SK-MEL-5 (cell line): ENCODE measurements at places on chromosomes 7 and 10.
A peak's percentile ranks its signal among the peaks of the same experiment; 100 is the strongest.

- peak; percentile 12 for DNase-seq
Observed at GRCh38 chr10:79002336-79002735, 66.4 kb upstream of the ZMIZ1 start.

GRCh38 chr10:132570771-132571649, 33.4 kb downstream of the INPP5A start:
- DNase-seq = no peak

- DNase-seq = peak; percentile 88
Observed at GRCh38 chr7:32879460-32879859, 12.1 kb downstream of the KBTBD2 start.

DNA sequence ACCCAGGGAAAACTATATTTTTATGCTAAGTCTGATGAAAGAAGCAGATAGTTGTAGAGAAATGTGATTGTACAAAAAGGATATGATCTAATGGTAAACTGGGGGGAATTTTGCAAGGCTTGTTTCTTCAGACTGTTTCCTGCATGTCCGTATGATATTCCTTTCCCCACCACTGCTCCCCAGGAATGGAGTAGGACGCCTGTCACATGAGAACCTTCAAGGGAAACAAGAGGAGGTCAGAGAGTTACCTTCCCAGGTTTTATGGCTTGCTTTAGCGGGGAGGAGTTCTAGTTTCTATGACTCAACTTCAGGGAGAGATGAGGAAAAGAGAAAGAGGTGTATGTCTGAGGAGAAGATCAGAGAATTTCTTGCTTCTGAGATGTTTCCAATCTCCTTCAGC, 16.4 kb upstream of the ITPRID1 start:
- DNase-seq = no peak

DNA sequence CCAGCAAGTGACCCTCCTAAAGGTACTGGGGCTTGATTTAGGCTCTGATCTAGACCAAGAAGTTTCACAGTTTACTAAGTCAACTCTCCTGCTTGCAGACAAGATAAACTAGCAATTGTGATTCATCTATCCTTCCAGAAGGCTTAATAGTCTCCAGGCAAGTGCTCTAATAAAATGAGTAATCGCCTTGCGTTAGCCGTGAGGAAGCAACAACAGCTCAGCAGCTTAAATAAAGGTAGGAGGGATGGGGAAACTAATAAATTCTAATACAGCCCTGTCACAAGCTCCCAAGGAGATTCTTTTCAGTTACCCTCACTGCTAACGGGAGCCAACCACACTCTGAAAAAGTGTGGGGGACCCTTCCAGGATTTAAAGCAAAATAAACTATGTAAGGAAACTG, 48.4 kb downstream of the FRMD4A start:
- DNase-seq = no peak

GRCh38 chr7:7014827-7015595, 167.3 kb upstream of the C1GALT1 start:
- DNase-seq = no peak

GRCh38 chr7:21462081-21462480, 34.2 kb downstream of the SP4 start:
- no peak for DNase-seq

DNA sequence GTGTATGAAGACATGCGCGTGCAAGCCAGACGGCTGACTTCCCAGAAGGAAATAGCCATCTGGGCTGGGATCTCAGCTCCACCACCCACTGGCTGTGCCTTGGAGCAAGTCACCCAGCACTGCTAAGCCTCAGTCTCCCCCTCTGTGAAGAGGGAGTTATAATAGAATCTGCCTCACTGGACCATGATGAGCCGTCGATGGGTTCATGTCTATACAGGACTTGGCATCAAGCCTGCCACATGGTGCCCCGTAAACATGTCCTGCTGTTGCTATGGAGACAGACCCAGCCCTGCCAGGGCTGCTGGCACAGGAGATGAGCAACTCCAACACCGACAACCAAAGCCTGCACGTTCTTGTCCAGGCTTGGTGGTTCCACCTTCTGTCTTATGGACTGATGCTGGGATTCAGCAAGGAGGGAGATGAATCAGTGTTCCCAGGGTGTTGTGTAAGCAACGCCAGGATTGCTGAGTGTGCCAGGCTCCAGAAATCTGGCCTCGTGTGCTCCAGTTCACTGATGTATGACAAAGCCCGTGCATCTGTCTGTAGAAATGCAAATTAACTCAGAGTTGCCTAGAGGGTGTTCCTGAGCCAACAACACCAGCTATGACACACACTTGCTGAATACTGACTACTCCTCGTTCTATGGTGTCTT, 5.6 kb downstream of the GPR15LG start:
- DNase-seq = no peak

GRCh38 chr7:97007583-97007861, 2.2 kb downstream of the DLX6 start:
- no peak for DNase-seq

DNA sequence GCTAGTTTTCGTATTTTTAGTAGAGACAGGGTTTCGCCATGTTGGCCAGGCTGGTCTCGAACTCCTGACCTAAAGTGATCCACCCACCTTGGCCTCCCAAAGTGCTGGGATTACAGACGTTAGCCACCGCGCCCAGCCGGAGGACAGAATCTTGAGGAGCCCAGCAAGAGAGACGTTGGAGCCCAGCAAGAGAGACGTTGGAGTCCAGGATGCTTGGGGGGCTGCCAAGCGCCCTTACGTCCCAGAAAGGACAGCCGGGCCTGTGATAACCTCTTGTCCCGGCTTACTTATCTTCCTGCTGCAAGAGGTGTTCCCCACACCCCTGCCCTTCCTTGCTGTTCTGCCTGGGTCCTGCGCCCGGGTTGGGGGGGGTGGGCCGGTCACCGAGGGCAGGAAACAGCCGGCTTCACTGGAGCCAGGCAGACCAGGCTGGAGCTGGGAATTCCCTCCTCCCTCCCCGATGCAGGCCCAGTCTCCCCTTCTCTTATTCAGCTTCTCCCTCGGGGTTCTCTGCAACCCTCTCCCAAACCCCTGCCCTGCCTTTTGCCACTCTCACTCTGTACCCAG, 1.9 kb upstream of the EPHB4 start:
- DNase-seq = no peak

- DNase-seq = no peak
Observed at GRCh38 chr10:84291384-84291783, 37.0 kb upstream of the CCSER2 start.

GRCh38 chr10:131774681-131775085, 126.1 kb upstream of the PPP2R2D start:
- DNase-seq = no peak

DNA sequence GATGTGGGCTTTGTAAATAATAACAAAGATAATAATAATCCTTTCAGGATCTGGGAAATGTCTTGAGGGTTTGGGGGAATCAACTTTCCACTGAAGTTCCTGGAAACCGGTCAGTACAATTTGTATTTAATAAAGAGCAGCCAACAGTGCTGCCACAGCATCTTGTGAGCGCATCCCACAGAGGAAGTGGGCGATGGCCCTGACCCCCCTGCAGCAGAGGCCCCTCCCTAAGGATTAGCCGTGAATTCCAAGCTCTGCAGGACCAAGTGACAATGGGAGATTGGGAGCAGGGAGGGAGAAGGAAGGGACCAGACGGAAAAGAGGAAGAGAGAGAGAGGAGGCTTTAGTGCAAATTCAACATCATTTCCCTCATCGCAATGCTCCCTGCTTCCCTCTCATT, 349.2 kb downstream of the RNLS start:
- DNase-seq = no peak

DNA sequence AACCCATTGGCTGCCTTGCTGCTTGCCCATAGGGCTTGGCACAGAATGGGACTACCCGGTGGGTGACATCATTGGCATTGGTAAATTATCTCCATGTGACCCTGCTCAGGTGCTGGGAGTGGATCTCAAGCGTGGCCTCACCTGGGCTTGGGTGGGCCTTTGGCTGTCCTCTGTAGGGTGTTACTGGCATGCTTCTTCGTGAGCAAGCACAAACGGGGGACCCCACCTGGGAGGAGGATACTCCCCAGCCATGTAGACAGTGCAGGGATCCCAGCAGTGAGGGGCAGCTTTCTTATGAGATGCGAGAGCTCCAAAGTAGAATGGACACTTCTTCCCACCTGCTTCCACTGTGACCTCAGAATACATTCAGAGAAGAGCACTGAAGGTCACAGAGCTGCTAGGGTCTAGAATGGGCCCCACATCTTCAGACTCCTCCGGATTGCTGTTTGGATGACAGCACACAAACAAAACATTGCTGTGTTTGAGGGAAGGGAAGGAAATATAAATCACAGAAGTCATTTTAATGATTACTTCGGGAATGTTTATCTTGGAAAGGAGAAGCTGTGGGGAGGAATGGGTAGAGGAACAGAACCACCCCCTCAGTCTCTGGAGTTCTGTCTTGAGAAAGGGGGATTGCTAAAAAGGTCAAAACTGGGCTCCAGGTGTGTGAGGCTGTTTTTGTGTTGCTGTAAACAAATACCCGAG, 75.9 kb downstream of the SH2D4B start:
- no peak for DNase-seq

- DNase-seq = no peak
Observed at GRCh38 chr10:10627414-10627813, 390.3 kb upstream of the CELF2 start.

- no peak for DNase-seq
Observed at GRCh38 chr10:131547129-131547799, 235.7 kb upstream of the TCERG1L start.

DNA sequence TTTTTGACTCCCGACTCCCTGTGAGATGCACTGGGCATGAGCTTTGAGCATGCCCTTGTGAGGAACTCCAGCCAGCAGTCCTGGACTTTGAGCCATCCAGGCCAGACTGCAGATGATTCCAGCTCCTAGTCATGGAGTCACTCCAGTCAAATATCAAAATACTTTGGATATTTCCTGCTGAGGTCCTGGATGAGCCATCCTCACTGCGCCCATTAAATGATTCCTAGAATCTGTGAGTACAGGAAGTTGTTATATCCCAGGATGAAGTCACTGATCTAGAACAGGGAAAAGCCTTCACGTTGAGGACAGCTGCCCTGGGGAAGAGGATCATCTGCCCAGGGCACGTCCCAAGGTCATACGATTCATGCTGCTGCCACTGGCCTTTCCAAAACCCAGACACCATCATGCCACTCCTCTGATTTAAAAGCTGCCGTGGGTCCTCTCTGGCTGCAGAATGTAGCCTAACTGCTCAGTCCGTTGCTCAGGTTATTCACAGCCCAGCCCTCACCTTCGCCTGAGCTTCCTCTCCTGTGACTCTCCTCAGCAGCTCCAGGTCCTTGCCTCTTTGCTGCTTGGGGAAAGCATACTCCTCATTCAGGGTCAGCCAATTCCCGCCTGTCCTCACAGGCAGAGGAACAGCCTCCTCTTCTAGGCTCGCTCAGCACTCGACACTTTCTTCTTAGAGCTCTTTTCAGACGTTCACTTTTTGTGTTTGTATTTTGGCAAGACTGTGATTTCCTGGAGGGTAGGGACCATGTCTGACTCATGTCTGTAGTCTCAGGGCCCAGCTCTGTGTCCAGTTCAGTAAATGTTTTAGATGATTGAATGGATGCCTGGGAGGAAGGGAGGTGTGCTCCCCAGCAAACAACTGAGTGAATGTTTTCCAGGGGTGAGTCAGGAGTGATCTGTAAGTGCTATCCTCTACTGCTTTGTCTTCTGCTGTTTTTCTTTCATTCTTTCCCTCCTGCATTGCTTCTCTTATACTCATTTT, 157.8 kb downstream of the SNX10 start:
- DNase-seq = no peak

DNA sequence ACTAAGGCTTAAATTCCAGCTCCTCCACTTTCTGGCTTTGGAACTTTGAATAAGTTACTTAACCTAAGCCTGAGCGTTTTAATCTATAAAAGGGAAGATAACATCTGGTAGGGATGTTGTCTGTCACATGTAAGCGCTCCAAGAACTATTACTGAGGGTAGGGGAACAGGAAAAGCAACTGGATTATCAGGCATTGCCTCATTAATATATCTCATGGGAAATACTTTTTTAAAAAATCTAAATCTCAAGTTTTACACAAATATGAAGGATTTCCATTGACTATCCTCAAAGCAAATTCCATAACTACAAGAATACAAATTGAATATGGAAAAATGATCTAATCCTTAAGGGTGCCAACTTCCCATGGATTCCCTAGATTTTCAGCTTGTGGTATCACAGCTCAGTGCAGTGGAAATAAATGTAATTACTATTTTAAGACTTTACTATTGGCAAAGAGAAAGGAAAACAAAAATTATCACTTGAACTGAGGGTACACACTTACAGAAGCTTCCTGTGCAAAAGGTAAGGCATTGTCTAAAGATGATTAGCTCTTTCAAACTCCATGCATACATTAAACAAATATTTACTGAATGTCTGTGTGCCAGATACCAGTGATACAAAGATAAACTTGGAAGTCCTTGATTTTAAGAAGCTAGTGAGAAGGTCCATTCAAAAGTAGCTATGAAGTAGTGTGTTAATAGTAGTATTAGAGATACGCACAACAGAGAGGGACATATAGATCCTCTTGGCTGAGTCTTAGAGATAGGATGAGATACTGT, 38.4 kb downstream of the NT5C2 start:
- DNase-seq = no peak

GRCh38 chr7:111878785-111879184, 316.5 kb upstream of the IMMP2L start:
- DNase-seq = no peak

- no peak for DNase-seq
Observed at GRCh38 chr7:133618970-133619369, 366.1 kb downstream of the EXOC4 start.

DNA sequence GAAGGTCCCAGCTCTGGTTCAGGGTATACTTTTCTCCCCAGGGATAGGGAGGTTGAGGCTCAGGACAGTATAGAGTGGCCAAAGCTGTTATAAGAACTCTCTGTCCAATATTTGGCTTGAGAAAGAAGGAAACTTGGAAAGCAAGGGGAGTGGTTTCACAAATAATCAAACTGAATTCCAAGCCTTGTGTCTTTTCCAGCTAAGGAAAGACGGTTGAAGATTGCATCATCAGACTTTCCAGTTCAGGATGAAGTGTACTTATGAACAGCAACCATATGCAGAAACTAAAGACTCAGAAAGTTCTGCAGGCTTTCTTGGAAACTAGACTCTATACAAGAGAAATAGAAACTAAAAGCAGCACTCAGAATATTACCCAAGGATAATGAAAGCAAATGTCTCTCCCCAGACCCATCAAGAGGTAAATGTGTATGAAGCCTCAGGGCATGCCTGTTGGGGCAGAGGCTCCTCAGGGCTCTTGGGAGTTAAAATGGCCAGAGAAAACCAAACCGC, 46.4 kb downstream of the RAMP3 start:
- peak; percentile 28 for DNase-seq

- peak; percentile 58 for DNase-seq
Observed at GRCh38 chr10:16777473-16778370, 39.5 kb downstream of the RSU1 start.
